ENCODE measurements at places on chromosomes 7 and 10.

DNA sequence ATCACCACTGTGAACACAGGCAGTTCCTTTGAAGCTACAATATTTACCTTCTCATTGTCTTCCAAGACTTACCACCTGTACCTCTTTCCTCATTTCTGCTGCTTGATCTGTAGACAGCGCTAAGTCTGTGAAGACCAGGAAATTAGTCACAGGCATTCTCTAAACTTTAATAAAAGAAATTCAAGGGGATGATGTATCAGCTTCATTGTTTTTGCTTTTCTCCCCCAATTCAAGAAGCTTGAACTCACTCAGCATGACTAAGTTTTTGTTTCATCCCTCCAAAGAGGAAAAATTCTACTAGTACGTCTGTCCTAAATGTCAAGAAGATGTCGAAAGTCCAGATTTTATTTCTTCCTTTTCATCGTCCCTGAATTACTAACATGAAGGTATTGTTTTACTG, 75.3 kb upstream of the PPP1R9A start:
- DNase-seq = no peak

GRCh38 chr7:904847-905246, 28.5 kb downstream of the GET4 start:
- DNase-seq = no peak

GRCh38 chr7:55733241-55734140, 129.1 kb downstream of the SEPTIN14 start:
- DNase-seq = no peak

DNA sequence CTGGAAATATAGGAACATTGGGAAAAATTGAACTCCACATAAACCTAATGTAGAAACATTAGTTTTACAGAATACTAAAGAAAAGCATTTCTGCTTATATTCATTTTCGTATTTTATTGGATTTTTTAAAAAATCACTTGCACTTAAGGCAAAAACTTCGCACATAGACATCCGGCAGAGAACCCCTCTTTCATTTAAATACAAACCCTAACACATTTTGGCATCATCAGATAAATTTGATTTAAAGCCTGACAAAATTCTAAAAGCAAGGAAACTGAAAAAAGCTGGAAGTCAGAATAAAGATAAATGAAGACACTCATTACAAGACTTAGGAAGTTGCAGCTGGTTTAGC, 396 bp upstream of the EXOC4 start:
- no peak for DNase-seq

DNA sequence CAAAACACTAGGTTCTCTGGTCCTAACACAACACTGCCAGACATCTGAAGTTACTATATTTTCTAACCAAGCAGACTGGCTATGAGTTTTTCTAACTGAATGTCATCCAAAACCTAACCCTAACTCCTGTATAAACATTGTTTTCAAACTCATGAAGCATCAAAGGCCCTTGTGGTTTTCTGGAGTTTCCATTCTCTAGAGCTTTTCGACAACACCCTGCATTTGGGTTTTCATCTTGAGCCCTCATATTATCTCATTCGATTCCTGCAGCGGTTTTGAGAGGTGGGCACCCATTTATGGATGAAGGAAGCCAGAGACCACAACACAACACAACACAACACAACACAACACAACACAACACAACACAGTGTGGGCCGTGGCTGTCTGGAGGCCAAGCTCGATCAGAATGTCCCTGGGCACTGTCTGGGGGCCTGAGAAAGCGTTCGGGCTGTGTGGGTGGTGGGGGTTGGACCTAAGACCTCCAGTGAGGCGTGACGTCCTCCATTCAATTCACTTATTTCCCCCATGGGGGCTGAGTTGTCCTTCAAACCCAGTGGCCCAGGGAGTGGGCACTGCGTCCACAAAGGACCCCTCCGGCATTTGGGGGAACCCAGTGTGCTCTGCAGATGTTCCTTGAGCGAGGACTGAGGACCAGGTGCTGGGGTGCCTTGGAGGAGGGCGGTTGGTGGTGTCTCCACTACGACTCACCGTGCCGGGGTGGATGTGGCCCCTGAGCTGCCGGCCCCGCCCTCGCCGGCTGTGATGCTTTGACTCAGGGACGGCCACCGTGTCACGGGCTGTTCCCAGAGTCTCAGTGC, 490.4 kb downstream of the DNAJB6 start:
- DNase-seq = no peak
